ENCODE measurements at places on chromosomes 12 and 14.
A peak's percentile ranks its signal among the peaks of the same experiment; 100 is the strongest.

GRCh38 chr14:72588521-72588920, 305.4 kb downstream of the DPF3 start:
- DNase-seq: no peak

GRCh38 chr12:94586589-94587259, 63.6 kb downstream of the TMCC3 start:
- DNase-seq: no peak

DNA sequence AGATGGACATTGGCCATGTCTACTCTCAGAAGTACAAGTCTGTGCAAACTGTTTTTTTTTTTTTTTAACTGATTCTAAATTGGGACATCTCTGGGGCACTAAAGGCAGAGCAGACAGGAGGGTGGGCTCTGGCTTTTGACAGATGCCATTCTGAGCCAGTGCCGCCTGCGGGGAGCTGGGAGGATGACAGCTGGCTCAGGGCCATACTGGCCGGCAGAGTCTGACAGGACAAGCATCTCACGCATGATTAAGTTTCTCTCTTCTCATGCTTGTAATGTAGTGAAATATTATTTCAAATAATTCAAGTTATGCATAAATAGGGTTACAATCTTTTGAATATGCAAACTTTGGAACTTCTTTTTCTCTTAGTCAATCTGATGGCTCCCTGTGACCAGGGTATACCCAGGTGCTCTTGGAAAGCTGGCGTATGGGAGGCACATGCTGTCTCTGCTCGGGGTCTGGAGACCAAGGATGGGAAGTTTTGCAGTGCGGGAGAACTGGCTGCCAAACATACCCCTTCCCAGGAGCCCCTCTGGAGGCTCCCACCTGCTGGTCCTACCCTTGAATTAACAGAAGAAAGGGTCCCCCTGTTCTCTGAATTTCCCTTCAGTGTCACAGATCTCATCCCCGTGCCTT, 7.6 kb downstream of the CDCA4 start:
- no peak for DNase-seq

GRCh38 chr12:93722835-93723567, 45.8 kb downstream of the CRADD start:
- no peak for DNase-seq

DNA sequence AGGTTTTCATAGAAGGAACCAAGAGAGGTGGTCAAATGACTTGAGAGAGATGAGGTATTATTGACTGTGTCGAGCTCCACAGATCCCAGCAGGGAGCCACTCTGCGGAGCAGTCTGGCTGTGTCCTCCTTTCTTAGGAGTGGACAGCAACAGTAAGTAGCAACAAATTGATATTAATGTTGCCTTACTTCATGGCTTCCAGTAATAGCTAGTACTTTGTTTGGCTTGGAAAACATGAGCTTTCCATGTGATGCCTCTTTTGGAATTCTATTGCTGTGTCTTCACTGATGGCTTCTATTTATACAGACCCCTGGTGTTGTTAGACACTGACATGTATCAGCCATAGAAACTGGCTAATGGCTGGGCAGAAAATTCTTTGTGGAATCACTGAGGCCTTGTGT, 531.2 kb upstream of the CCDC196 start:
- DNase-seq: no peak

GRCh38 chr12:47396902-47397663, 308.7 kb downstream of the RPAP3 start:
- no peak for DNase-seq

- no peak for DNase-seq
Observed at GRCh38 chr14:86521031-86521730, 991.2 kb downstream of the FLRT2 start.

DNA sequence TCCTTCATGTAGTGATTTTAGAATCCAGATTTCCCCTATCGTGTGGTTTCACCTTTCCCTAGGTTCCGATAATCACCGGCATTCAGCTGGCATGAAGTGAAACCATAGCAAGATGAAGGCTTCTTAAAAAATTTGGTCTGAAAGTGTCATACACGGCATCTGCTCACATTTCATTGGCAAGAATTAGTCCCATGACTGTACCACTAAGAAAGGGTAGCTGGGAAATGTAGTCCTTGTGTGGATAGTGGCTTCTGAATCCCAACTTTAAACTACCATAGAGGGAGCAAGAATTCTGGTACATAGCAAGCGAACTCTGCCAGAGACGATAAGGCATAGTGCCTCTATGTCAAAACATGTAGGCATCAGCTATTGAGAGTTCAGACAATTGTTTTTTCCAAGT, 360.1 kb upstream of the TBX3 start:
- no peak for DNase-seq

DNA sequence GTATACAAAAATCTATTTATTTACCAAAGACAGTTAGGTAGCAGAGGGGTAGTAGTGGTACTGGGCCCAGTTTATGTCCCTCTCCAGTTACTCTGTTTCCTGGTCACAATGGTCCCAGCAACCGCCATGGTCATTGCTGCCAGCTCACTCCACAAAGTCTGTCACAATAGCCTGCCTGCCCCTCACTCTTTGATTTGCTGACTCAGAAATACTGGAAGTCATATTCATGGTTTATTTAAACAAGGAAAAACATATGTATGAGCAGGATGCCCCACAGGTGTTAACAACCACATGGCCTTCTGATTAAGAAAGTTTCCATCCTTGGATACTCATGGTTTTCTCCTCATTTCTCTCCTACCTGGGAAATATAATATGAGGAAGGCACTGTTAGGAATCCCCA, 49.2 kb downstream of the TSHR start:
- no peak for DNase-seq

DNA sequence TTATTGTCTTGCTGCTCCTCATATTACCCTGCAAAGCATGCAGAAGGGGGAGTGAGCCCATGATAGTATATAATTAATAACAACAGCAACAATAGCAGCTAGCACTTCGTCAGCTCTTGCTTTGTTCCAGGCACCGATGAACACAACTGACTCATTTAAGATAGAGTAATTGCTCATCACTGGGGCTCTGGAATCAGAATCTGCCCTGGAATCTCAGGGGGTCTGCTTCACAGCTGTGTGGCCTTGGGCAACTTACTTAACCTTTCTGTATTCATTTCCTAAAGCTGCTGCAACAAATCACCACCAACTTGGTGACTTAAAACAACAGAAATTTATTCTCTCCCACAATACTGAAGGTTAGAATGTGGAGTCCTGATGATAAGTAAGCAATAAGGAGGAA, 55.0 kb upstream of the PSMC1 start:
- DNase-seq: no peak

DNA sequence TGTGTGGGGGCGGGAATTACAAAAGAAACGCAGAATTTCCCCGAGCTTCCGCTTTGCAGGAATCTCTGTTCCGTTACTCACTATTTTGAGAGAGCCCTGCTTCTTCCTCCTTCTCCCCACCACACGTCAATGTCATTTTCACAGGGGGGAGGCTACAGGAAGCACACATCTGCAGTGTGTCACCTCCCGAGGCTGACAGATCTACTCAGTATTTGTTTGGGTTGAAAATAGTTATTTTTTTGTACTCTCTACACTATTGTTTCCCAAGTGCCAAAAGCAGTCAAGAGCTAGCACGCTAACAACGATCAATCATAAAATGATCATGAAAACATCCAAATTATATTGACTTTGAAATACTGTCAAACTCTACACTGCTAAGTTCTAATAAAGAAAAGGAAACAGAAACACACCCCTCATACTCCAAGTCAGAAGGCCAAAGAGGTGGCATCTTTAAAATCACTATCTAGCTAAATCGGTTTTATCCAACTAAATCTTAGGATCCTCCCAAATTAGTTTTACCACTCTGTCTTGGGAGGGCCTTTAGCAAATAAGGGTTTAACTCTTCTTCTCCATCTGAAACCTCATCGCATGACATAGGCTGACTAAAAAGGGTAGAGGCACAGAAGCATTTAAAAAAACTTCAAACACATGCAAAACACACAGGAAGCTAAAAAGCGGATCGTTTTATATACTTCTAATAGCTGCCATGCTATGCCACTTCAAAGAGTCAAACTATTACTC, 51.8 kb downstream of the FOXN3 start:
- peak; percentile 40 for DNase-seq
